ENCODE measurements at places on chromosomes 12 and 14.
A peak's percentile ranks its signal among the peaks of the same experiment; 100 is the strongest.

DNA sequence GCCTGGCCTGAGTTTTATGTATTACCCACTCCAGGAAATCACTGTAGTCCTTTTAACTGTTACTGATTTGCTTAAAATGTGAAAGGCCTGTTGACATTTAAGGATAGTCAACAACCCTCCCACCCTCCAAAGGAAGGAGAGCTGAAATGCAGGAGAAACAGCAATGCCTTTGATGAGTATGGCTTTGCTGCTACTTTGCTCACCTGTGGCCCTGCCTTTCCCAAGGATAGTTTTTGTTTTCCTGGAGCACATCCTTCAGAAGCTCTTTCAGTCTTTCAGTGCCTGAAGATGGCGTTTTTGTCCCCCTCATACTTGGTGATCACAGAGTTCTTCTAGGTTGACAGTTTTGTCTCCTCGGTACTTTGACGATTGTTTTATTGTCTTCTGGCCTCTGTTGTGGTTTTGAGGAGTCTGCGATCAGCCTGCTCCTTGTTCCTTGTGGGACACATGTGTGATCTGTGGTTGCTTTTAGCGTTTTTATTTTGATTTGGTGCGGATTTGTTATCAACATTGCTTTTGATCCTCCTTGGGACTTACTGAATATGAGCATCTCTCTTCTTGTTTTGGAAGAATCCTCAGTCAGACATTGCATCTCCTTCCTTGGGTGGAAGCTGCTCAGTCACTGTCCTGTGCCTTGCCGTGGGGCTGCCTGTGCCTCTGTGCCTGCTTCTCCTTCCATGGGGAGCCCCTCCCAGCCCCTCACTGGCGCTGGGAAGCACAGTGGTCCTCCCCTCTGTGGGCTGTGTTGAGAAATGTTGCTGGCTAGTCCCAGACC is 17.2 kb downstream of the PACS2 start:
- DNase-seq = no peak

- DNase-seq = no peak
Observed at GRCh38 chr12:106051853-106052531, 86.8 kb downstream of the NUAK1 start.

- no peak for DNase-seq
Observed at GRCh38 chr12:47616440-47616839, 89.4 kb downstream of the RPAP3 start.

GRCh38 chr12:23204933-23205778 is 580.2 kb downstream of the ETNK1 start:
- DNase-seq = no peak

- DNase-seq = no peak
Observed at GRCh38 chr12:41981013-41981412, 163.7 kb downstream of the GXYLT1 start.

DNA sequence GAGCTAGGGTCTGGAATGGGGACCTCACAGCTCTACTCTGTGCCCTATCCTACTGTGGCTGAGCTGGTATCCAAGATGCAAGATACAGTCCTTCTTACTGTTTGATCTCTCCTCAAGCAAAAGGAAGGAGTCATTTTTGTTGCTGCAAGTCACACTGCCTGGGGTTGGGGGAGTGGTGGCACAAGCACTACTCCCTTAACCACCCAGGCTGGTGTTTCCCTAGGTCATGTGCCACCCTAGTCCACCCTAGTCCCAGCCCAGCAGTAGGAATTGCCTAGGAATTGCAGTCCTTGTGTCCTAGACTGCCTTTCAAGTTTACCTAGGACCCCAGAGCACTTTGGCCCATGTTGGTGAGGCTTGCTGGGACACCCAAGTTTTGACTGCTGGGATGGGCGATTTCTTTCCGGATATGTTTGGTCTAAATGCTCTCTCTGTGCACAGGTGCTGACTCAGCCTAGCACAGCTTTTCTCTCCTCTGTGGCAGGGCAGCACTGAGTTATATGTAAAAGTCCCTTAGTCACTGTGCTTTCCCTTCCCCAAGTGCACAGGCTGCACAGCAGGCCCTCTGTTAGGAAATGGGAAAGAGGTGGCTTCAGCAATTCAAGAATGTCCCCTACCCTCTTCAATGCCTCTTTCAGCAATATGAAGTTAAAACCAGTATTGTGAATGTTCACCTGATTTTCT is 54.9 kb downstream of the SLC6A15 start:
- DNase-seq = no peak

- no peak for DNase-seq
Observed at GRCh38 chr12:124039276-124039675, 66.3 kb downstream of the ZNF664 start.

DNA sequence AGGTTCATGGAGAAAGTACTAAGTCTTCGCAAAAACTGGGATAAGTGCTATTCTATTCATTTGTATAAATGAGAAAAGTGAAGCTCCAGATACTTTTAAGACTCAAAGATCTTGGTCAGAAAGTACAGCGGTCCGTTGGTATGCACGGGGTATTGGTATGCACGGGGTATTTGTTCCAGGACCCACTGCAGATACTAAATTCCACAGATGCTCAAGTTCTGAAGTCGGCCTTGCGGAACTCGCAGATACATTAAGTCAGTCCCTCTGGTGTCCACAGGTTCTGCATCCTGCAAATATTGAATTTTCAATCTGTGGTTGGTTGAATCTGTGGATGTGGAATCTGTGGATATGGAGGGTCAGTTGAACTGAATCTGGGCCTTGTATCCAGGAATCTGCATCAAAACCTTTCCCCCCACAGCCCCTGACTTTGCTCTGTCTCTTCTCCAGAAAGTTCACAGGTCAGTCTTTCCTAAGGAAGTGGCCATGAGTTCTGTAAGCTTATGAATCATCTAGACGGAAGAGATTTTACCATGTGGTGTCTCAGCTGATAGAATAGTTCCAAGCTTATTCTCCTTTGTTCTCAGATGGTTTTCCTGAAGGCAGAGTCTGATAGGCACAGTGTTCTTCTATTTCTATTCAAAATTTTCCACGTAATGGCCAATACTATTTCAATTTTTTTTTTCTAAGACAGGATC is 274.7 kb downstream of the NEDD1 start:
- no peak for DNase-seq

GRCh38 chr12:66934302-66935062 is 255.6 kb upstream of the GRIP1 start:
- DNase-seq = no peak

DNA sequence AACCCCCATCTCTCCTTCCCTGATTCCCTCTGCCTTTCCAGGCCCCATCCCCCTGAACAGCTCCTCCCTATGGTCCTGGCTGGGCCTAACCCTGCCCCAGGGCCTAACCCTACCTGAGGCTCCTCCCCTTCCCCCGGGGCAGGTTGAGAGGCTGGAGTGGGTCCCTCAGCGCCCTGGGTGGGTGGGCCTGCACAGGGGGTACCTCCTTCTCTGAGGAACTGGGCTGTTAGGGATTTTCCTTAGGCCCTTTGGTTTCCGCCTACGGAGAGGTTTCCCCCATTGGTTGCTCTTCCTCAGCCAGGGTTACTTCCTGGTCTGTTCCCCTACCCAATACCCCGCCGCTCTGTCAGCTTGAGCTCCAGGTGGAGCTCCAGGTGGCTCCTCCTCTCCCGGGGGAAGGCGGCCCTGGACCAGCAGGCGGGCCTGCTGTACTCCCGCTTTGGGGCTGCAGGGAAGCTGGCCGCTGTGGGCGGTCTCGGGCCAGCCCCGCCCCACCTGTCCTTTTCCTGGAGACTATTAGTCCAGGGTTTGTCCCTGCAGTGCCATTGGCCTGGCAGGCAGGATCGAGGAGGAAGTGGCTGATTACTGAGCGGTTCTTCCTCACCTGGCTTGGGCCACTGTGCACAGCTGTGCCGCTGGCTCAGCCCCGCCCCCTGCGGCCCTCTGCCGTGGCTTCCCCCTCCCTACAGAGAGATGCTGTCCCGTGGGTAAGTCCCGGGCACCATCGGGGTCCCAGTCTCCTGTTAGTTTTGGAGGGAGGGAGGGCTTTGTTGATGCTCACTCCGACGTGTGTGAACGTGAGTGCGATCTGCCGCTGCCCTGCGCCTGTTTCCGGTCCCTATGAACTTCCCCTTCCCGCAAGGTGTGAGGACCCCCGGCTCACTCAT is 2.5 kb downstream of the C12orf57 start:
- peak; percentile 75 for DNase-seq

All from stimulated activated CD4-positive, alpha-beta T cell treated with anti-CD3 and anti-CD28 coated beads, Interleukin-12 subunit alpha, Interleukin-12 subunit beta, amount 100 ng/mL, for 24 hours (primary cell).